ENCODE measurements at places on chromosomes 13 and 19. TPM values are rescaled to one million over a fixed set of nuclear protein-coding genes. Genes with fewer than 3 reads are reported as not detected.

ZNF816 gene
- 11.6 TPM for total RNA-seq

GNG7 gene
- 0.20 TPM for total RNA-seq

SERP2 gene
- 0.35 TPM for total RNA-seq

THSD1 gene
- total RNA-seq, result 28.1 TPM
